Karpas-422 (cell line): ENCODE measurements at places on chromosomes 6 and 20. TPM values are rescaled to one million over a fixed set of nuclear protein-coding genes. Genes with fewer than 3 reads are reported as not detected.

DNA sequence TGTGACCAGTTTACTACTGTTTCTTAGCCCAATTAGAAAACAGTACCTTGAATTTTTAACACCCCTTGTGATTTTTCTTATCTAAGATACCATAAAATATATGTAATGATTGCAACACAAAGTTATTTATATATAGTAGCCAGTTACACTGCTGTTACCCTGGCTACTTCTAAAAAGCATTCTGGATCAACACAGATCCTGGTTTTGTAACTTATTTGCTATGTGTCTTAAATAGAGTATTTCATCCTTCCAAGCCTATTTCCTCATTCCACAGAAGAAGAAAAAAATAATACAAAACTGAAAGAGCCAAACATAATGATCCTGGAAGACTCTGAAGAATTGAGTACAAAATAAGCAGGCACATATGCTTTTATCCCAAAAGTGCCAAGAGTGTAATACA is 19.0 kb upstream of the GSTA4 start:
- DNase-seq = no peak
- H3K27ac ChIP-seq = no peak overlapping the region
- no peak overlapping the region for H3K4me3 ChIP-seq
- H3K4me1 ChIP-seq = no peaks in the 10 kb centered on the region

DNA sequence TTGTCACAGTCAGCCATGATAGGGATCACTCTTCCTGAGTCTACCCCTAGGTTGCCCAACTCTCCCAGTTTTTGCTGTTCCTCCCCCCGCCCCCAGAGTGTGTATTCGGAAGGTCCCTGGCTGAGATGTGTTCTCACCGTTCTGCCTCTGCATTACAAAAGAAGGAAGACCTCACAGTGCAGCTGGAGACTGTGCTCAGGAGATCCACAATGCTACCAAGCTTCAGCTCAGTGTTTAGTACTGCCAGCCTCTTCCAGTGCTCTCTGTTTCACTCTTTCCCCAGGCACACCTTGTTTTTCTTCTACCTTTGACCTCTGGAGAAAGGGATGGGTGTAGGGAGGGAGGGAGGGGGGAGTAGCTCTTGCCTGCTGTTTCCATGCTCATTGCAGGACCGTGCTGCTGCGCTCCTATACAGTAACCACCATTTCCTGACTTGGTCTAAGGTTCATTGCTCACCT is 13.4 kb upstream of the MOCS1 start:
- no peaks in the 10 kb centered on the region for H3K36me3 ChIP-seq
- no peaks in the 10 kb centered on the region for H3K27me3 ChIP-seq
- no peaks in the 10 kb centered on the region for H3K4me1 ChIP-seq

DNA sequence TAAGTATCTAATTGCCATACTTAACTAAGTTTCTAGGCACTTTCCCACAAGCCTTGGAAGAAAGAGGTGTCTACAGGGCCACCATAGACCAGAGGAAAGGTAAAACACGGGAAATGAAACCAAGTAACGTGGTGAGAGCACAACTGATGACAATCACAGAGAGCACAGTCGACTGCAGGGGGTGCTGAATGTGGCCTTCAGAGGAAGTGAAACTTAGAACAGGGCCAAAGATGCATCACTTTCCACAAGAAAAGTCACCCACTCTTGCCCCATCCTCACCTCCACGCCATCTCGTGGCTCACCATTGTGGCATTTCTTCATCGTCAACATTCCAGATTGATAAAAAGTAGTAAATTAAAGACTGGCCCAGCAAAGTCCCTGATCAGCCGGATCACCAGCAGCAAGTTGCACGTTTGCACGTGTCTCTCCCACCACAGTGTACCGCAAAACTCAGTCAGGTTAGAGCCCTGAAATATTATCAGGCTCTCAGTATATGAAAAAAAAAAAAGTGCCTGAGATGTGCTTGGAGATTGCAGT is 31.4 kb downstream of the HIVEP2 start:
- H3K4me1 ChIP-seq = peaks cover 14% of the 10 kb centered on the region
- peak; percentile 85 for DNase-seq
- no peak overlapping the region for H3K27ac ChIP-seq
- H3K36me3 ChIP-seq = no peaks in the 10 kb centered on the region

DNA sequence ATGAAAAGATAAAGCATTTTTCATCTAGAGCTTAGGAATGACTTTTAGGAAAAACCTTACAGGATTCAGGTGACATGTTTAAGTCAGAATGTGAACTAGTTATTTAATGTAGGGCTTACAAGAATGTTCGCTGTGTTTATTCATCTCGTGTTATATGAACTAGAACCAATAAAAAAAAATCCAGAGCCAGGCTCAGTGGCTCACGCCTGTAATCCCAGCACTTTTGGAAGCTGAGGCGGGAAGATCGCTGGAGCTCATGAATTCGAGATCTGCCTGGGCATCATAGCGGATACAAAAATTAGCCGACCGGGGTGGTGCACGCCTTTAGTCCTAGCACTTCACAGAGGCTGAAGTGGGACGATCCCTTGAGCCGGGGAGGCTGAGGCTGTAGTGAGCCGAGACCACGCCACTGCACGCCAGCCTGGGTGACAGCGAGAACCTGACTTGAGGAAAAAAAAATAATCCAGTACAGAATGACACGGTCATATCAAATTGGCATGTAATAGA is 46.3 kb downstream of the OR2B2 start:
- no peaks in the 10 kb centered on the region for H3K36me3 ChIP-seq
- H3K4me3 ChIP-seq = peak overlapping the region; percentile 66
- peak; percentile 77 for DNase-seq

DNA sequence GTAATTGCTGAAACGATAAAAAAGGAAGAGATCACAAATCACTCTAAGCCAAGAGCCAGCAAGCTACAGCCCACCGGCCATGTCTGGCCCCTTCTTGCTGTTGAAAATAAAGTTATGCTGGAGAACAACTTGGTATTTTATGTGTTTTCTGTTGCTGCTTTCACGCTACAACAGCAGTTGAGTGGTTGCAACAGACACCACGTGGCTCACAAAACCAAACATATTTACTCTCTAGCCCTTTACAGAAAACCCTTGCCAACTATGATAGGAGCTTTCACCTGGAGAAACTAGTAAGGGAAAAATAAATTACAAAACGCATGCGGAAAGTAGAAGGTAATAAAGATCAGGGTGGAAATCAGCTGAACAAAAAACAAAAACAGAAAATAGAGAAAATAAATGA is 41.1 kb upstream of the SLCO4A1 start:
- peaks cover 6% of the 10 kb centered on the region for H3K4me1 ChIP-seq
- no peaks in the 10 kb centered on the region for H3K36me3 ChIP-seq
- no peaks in the 10 kb centered on the region for H3K27me3 ChIP-seq
- no peak overlapping the region for H3K4me3 ChIP-seq
- no peak for DNase-seq
- no peak overlapping the region for H3K27ac ChIP-seq

- H3K27ac ChIP-seq = no peak overlapping the region
- peaks cover 4% of the 10 kb centered on the region for H3K4me1 ChIP-seq
- no peaks in the 10 kb centered on the region for H3K36me3 ChIP-seq
- no peak for DNase-seq
- no peak overlapping the region for H3K4me3 ChIP-seq
Measured at GRCh38 chr20:16244892-16245291, 328.4 kb downstream of the KIF16B start.

DNA sequence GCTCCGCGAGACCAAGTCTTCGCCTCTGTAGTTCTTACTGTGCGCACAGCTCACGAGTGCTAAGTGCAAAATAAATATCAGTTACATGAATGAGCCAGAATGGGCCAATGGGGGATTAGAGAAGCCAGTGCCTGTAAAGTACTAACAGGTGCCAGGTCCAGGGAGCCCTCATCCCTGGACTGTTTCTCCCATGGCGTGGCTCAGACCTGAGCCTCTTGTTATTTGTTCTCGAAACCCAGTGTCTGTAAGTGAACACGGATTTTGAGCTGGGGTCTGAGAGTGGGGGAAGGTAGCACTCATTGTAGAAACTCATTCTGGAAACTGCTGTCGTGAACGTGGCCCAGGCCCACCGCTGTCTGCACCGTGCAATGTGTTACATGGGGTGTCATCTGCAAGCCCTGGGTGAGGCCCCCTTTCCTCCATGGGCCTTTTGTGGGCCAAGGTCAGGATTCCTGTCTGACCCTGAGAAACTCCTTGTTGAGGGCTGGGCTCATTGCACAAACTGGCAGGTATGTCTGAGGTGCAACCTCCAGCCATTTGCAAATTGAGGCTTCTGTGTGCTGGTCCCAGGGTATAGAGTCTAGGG is 154.7 kb downstream of the SYCP2 start:
- no peaks in the 10 kb centered on the region for H3K27me3 ChIP-seq
- no peaks in the 10 kb centered on the region for H3K36me3 ChIP-seq
- H3K4me1 ChIP-seq = no peaks in the 10 kb centered on the region
- DNase-seq = no peak
- H3K27ac ChIP-seq = no peak overlapping the region

DNA sequence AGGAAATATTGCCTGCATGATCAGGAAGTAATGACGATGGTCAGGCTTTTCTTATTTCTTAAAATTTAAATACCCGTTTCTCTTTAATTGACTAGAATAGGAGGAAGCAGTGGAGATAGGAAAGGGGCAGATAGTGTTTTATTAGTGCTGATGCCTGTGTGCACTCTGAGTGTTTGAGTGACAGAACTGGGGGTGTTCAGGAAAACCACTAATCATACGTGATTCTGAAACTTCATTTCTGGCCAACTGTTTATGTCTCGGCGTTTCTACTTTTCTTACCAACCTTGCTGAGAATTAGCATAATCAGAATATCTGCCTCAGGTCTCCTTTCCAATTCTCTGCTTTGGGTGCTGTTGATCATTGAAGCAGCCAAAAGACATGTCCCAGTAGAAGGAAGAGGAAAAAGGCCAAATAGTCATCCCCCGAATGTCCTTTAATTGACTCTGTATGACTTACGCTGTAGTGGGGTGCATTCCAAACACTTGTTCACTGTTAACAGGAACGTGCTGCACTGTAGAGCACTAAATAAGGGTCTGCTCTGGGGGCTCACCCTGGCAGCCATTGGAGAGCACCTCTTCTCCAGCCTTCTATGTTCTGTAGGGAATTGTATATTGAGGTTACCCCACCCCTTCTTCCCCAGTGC is 152.9 kb downstream of the JARID2 start:
- no peak overlapping the region for H3K4me3 ChIP-seq
- H3K27me3 ChIP-seq = no peaks in the 10 kb centered on the region
- DNase-seq = no peak

DNA sequence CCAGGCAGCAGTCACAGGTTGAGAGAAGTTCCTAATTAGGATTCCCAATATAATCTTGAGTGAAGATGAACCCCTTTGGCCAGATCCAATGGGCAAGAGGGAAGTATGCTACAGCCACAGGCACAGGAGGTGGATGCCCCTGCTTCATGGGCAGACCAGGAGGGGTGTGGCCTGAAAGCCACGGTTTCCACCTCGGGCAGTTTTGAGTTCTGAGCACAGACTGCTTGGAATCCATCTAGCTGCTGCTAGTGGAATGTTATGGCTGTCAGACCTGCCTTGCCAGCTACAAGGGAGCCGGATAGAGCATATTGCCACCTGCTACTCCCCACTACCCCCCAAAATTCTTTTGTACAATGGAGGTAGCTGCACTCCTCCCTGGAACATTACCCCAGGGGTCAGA is 672.9 kb downstream of the HACE1 start:
- no peaks in the 10 kb centered on the region for H3K36me3 ChIP-seq
- H3K27ac ChIP-seq = no peak overlapping the region
- no peak overlapping the region for H3K4me3 ChIP-seq
- no peaks in the 10 kb centered on the region for H3K27me3 ChIP-seq

GRCh38 chr20:47664744-47665143 is 120.5 kb downstream of the SULF2 start:
- H3K36me3 ChIP-seq = no peaks in the 10 kb centered on the region
- no peaks in the 10 kb centered on the region for H3K27me3 ChIP-seq
- DNase-seq = no peak

DNA sequence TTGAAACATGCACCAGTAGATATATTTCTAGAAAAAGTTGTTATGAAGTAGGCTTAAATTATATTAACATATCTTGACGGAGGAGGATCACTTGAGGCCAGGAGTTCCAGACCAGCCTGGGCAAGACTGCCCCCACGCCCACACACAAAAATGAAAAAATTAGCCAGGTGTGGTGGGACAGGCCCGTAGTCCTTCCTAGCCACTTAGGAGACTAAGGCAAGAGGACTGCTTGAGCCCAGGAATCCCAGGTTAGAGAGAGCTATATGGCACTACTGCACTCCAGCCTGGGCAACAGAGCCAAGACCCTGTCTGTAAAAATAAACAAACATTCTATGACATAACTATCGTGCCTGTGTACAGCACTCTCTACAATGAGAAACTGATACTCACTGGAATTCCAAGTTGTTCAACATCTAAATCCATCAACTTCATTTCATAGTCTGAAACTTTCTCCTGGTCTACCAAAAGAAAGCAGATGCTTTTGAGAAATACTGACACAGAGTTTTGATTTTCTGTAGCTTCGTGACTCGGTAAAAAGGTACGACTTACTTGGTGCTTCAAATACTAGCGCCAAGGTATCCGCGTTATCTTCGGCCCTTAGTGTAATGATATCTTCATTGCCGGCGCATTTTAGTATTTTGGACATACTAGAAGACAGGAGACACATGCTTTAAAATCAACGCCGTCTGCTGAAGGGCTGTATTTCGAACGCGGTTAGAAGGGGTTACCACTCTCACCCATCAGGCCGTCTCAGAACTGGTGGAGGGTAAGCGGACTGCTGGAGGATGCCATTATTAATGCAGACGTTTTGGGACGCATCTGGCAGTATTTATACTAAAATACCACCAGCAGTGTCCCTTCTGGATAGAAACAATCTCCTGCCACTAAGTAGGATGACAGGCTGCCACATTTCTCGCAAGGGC is 1.3 kb downstream of the PCNA start:
- H3K36me3 ChIP-seq = peaks cover 47% of the 10 kb centered on the region
- H3K27ac ChIP-seq = peak overlapping the region; percentile 90
- H3K27me3 ChIP-seq = no peaks in the 10 kb centered on the region

DNA sequence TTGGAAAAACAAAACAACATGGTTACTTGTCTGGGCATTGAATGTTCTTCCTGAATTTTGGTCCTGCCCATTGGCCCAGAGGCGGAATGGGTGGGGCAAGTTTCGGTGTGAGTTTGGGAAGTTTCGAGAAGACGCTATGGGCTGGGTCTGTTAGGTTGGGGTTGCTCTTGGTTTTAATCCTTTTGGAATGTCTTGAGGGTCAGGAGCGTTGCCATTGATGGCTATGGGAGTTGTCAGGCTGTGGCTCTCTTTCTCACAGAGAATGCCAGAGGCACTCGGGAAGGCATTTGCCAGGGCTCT is 135.0 kb downstream of the LRRC1 start:
- H3K27ac ChIP-seq = no peak overlapping the region
- H3K4me3 ChIP-seq = no peak overlapping the region
- DNase-seq = no peak
- H3K27me3 ChIP-seq = no peaks in the 10 kb centered on the region
- H3K36me3 ChIP-seq = no peaks in the 10 kb centered on the region

- H3K36me3 ChIP-seq = no peaks in the 10 kb centered on the region
- H3K4me1 ChIP-seq = peaks cover 16% of the 10 kb centered on the region
- no peak for DNase-seq
Measured at GRCh38 chr20:32670773-32671455, 2.8 kb downstream of the C20orf203 start.

GRCh38 chr6:36326356-36326995 is 10.2 kb downstream of the BNIP5 start:
- H3K4me3 ChIP-seq = peak overlapping the region; percentile 34; the same call in 1 of the 2 replicates
- peak; percentile 68 for DNase-seq
- peaks cover 27% of the 10 kb centered on the region for H3K4me1 ChIP-seq

PNPLA1 gene
- total RNA-seq = not detected in 2 replicates

EFCAB8 gene
- 0.25 and 1.2 TPM in 2 replicates for total RNA-seq

ADGRG6 gene
- total RNA-seq = not detected in 2 replicates

SCRT2 gene
- not detected in 2 replicates for total RNA-seq

FAM83C gene
- not detected in 2 replicates for total RNA-seq

C20orf173 gene
- not detected in 2 replicates for total RNA-seq

PSORS1C2 gene
- total RNA-seq = not detected in 2 replicates

C2 gene
- not detected in 2 replicates for total RNA-seq

SAMD3 gene
- total RNA-seq = not detected in 2 replicates

CBLN4 gene
- not detected in 2 replicates for total RNA-seq

HMGCLL1 gene
- total RNA-seq = not detected in 2 replicates
